ENCODE measurements at places on chromosomes 5 and 9.

DNA sequence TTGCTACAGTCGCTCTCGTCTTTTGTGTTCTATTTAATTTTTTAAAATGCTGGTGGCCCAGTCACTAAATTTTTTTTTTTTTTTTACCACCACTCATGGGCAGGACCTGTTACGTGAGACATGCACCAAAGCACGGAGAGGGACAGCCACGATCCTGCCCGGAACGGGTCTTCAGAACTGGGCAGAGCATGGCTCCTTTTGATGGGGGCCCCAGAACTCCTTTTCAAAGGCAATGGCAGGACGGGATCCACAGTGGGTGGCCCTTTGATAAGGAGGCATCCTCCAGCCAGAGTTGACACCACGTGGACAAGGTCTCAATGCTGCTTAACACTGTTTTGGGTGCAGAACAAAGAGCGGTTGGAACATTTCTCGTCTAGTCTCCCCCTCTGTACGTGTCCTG, 50.0 kb downstream of the TENT4A start:
- no peak for DNase-seq

- DNase-seq = no peak
Measured at GRCh38 chr9:127780126-127780885, 1.8 kb upstream of the SH2D3C start.

DNA sequence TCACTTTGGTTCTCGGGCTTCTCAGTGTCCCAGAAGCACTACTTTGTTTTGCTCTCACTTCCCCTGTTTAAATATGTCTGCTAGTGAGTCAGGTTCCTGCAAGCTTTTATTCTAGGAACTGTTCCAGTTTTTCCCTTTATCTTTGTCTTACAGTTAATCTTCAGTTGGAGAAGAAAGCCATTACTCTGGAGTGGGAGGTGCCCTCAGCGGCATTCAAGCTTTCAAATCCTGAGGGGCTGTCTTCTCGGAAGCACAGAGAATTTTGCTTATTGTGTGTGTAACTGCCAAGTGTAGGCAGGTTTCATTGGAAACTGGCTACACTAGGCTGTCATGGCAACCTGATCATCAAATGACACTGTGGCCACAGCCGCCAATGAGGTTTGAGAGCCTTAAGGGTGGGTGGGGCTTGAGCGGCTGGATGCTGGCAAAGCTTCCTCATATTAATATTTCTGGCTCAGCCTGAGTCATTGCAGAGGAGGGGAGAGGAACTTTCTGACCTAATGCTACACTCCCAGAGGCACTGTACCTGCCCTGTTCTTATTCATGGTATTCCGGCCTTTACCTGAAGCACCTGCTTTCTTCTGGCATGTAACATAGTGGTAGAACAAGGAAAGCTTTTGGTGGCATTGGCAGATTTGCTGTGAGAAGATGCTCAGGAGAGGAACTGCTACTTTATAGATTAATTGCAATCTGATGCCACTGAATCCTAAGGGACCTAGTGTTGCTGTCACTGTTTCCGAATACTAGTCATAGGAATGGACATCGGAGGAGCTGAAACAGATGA, 26.3 kb downstream of the SLC25A25 start:
- DNase-seq = peak; percentile 75

DNA sequence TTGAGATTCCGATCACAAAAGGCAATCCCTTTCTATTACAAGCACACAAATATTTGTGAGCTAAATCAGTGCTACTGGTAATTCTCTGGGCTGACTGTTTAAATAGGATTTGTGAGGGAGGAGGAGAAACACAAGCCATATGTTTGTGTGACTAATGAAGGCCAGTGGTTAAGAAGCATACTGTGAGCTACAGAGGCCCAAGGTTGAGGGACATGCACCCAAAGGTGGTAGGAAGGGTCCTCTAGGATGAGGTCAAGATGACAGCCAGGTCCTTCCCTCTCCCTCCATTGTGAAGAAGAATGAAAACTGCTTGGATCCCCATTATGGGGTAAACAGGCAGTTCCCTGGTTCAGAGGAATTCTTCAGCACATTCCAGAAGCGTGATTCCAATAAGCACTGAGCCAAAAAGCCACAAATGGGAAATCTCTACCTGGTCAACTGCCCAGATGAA, 83.9 kb downstream of the SPOCK1 start:
- DNase-seq = no peak

GRCh38 chr9:135983208-135984071, 22.3 kb upstream of the UBAC1 start:
- DNase-seq = no peak

- DNase-seq = no peak
Measured at GRCh38 chr5:132371603-132371994, 2.1 kb downstream of the SLC22A5 start.

GRCh38 chr5:78811866-78812265, 163.3 kb upstream of the LHFPL2 start:
- no peak for DNase-seq

DNA sequence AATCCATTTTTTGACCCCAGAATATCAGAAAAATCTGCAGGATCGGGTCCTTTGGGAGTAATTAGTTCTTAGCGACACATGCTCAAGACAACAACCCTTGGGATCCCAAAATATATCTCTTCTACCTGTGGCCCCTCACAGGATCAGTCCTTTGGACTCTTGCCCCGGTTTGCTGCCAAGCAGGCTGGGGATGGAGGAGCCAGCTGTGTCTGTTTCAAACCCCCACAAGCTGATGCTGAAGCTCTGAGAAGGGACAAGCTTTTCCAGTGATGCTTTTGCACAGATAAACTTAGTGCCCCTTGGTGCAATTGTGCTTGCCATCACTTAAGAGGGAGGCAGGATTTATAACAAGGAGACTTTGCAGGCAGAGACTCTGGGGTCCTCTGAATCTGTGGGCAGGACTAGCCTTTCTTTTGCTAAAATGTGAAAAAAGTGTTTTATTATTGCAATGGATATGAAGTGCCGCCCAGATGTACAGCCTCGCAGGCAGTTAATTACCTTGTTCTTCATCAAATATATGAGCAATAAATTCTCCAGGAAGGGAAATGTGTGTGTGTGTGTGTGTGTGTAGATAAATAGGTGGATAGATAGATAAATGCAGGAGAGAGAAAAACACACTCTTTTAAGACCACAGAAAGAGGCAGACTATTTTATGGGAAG, 9.6 kb upstream of the LHX2 start:
- no peak for DNase-seq

GRCh38 chr5:102955488-102955887, 164.4 kb downstream of the GIN1 start:
- DNase-seq = no peak

DNA sequence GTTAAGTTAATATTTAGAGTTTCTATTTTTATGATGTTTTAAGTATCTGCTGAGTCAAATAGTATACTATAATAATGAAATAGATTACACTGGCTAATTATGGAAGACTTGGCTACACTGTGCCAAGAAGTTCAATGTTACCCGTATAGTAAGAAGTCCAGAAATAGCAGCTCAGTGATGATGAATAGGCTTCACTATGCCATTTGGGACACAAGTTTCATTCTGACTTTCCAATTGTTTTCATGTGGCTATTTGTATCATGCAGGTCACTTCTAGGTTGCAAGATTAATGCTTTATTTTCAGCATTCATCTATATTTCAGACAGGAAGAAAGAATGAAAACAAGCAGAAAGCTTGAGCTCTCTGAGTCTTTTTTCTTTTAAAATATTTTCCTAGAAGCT, 194.5 kb upstream of the RIOK2 start:
- DNase-seq = no peak

- DNase-seq = no peak
Measured at GRCh38 chr5:145854651-145855258, 18.1 kb downstream of the GRXCR2 start.

GRCh38 chr5:115335301-115335700, 38.8 kb upstream of the CCDC112 start:
- no peak for DNase-seq

DNA sequence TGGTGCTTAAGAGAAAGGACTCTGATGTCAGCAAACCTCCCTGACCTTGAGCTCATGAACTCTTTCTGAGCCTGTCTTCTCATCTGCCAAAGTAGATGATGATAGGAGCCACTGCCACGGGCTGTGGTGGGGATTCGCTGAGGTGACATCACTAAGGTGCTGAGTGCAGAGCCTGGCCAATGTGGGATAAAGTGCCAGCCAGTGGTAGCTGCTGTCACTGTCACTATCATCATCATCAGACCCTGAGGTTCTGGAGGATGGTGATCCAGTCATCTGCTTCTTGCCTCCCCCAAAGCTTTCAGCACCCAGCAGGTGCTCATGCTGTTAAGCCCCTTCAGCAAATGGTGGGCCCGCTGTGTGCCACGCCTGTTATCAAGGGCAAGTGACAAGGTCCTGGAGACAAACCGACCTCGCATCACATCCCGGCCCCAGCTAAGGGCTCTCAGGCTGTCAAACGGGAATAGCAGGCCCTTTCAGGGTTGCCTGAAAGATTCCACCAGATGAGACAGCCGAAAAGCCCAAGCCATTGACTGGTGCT, 6.4 kb downstream of the FPGS start:
- DNase-seq = no peak

DNA sequence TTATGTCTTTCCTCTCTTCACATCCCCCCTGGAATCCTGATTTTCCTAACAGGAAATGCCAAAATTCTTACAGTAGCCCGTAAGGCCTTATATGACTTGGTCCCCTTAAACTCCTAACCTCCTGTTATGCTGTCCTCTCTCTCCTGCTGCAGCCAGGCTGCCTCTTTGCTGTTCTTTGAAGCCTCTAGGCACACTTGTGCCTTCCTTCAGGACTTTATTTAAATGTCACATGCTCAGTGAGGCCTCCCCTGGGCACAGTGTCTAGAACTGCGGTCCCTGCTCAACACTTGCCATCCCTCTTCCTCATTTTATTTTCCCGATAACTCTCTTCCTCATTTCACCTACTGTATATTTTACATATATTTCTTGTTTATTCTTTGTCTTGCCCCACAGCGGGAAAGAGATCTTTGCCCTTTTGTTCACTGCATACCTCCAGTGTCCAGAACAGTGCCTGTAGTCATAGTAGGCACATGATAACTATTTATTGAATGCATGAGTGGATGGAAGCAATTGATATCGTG, 5.5 kb upstream of the SHB start:
- no peak for DNase-seq

- DNase-seq = no peak
Measured at GRCh38 chr5:38825494-38825893, 20.3 kb upstream of the OSMR start.

GRCh38 chr9:131807144-131807983, 67.5 kb upstream of the RAPGEF1 start:
- no peak for DNase-seq

GRCh38 chr5:4373051-4373820, 766.9 kb upstream of the ADAMTS16 start:
- DNase-seq = no peak

GRCh38 chr5:55758231-55758630, 20.4 kb downstream of the DDX4 start:
- DNase-seq = no peak

GRCh38 chr5:32013658-32014057, 160.5 kb downstream of the GOLPH3 start:
- no peak for DNase-seq

DNA sequence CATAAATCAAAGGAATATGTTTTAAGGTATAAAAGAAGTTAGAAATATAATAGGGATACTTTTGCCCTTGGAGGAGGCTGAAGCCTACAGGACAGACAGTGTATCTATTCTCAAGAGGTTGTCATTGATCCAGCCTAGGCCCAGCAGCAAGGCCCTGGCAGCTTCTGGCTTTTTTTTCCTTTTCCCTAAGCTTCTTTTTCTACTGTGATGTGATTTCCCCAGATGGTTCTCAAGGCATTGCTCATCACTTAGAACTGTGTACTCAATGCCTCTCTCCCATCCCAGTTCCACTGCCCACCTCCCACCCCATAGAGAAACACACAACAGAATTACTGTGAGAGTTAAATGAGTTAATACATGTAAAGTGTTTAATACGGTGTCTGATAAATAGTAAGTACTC, 88.6 kb downstream of the SLC44A1 start:
- DNase-seq = no peak

- no peak for DNase-seq
Measured at GRCh38 chr5:114363837-114364236, 2.0 kb downstream of the KCNN2 start.

DNA sequence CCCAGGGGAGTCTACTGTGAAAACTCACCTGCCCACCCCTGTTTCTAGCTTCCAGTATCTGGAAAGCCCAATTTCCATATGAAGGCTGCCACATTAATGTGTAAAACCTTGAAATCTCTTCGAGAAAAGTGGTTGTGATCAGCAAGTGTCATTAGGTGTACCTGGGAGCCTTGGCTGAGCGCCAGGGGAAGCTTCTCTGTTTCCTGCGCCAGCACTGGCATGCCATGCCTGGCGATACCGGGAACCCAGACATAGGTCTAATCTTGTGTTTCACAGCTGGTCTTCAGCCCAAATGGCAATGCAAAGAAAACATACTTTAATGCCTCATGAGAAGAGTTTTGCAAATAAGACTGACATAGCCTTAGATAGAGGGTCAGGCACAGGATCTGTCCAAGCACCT, 101.6 kb downstream of the TENT4A start:
- no peak for DNase-seq

- no peak for DNase-seq
Measured at GRCh38 chr5:3836528-3836927, 240.9 kb downstream of the IRX1 start.

GRCh38 chr5:108084105-108084504, 297.8 kb downstream of the FBXL17 start:
- DNase-seq = no peak

- no peak for DNase-seq
Measured at GRCh38 chr9:113962396-113962795, 86.3 kb downstream of the ZNF618 start.

- DNase-seq = no peak
Measured at GRCh38 chr9:101366038-101366756, 18.6 kb downstream of the BAAT start.

- no peak for DNase-seq
Measured at GRCh38 chr5:168269937-168270330, 21.5 kb upstream of the WWC1 start.

- no peak for DNase-seq
Measured at GRCh38 chr9:95132366-95133324, 184.9 kb downstream of the FANCC start.

DNA sequence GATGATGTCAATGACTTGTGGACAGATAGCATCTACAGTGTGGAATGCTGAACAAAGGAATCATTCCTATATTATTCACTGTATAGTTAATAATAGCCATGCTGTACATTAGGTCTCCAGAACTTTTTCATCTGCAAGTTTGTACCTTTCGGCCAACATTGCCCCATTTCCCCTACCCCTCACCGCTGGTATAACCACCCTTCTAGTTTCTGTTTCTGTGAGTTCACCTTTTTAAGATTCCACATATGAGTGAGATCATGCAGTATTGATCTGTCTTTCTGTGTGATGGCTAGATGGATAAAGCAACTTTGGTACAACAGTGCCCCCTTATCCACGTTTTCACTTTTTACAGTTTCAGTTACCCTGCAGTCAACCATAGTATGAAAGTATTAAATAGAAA, 18.8 kb upstream of the ALDH1B1 start:
- no peak for DNase-seq

GRCh38 chr5:138515556-138516245, 27.3 kb downstream of the ETF1 start:
- DNase-seq = no peak

Measured in CD4-positive, alpha-beta T cell treated with Interleukin-17A for 4 hours (primary cell).